ENCODE measurements at places on chromosomes 6 and 20.

DNA sequence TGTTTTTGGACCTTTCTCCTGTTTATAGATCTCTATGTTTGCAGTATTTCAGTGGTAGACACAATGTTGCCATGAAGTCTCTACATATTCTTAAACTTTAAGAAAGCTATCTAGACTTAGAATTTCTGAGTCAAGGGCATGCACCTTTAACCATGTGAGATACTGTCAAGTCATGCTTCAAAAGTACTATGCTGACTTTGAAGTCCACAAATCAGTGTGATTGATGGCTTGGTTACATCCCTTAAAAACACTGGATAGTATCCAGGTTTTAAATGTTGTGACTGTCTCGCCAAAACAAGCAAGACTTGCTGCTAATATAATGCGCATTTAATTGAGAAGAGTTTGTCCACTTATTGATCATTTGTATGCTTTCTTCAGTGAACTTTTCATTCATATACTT is 30.5 kb downstream of the ZNF334 start:
- DNase-seq = no peak

DNA sequence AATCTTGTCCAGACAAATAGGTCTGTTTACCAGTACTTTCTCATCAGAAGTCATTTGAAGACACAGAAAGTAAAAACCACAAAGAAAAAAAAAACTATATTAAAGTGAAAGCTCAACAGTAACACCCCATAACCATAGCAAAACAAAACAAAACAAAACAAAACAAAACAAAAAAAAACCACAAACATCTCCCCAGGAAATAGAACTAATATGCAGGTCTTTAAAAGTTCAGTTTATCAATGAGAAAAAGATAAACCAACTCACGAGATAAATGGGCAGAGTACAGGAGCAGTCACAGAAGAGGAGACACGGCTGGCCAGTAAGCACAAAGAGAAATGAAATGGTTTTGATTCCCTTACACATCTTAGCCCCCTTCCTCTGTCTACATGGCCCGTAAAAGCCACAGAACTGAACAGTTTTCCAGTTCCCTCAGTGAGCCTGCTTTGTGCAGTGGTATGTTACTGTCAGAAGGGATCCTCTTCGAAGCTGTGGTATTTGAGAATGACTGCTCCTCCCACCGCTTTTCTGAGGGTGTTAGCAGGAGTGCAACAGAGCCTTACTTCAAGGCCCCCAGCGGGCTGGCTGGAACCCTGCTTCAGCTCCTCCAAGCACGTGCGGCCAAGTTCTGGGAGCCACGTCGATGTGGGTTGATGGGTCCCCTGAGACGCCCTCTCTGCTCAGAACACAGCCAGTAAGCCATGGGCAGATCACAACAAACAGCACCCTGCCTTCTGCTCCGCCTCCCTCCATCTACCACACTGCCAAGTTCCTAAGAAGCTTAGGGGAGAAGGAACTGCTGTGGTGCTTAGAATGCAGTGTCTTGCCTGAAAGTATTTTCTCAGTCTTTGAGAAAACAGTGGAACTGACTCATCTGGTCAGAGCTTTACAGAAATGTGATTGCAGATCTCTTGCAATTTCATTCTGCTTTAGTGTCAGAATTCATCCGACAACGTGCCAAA is 14.0 kb downstream of the UST start:
- DNase-seq = peak; percentile 98

- DNase-seq = no peak
Observed at GRCh38 chr6:79810871-79811270, 136.5 kb downstream of the ELOVL4 start.

- no peak for DNase-seq
Observed at GRCh38 chr6:91718198-91718597, 1131.3 kb upstream of the MAP3K7 start.

GRCh38 chr6:15948930-15949900 is 179.7 kb upstream of the MYLIP start:
- no peak for DNase-seq

- DNase-seq = no peak
Observed at GRCh38 chr6:154012852-154013251, 26.2 kb upstream of the OPRM1 start.

- peak; percentile 75 for DNase-seq
Observed at GRCh38 chr6:14559746-14560536, 442.4 kb downstream of the CD83 start.

DNA sequence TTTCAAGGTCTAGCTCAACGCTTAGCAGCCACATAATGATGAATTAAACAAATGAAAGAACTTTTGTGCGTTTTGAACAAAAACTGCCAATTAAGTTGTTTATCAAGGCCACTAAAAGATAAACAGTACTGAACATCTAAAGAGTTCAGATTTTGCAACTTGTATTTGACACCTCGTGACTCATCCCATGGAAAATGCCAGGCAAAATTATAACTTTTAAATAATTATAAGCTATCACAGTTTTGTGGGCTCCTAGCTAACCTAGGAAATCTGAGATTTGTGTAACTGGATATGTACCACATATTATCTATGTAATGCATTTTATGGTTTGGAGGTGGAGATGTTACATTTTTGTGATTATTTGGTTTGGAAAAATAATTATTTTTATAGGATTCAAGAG is 9.6 kb upstream of the BAG2 start:
- no peak for DNase-seq

GRCh38 chr20:52279706-52280105 is 88.1 kb upstream of the ZFP64 start:
- peak; percentile 66 for DNase-seq

DNA sequence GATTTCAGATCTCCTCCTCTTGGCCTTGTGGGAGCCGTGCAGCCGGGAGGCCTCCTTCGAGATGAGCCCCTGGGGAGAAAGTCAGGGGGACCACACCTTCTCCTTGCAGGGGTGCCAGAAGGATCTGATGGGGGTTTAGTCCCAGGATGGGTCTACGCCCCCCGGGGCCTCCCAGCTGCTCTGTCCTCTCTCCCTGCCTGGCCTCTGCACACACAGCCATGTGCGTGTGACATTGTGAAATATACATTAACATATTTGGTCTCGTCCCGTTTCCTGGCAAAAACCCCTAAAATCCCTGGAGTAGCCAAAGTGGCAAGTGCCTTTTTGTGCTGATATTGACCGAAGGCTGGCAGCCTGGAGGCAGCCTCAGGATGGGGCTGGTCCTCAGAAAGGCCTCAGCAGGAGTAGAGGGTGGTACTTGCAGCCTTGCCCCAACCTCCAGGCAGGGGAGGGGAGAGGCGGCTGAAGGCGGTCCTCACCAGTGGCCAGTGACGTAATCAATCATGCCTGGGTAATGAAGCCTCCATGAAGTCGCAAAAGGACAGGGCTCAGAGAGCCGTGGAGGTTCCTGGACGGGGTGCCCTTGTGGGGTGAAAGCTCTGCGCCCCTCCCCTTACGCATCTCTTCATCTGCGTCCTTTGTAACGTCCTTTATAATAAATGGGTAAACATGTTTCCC is 5.1 kb upstream of the HELZ2 start:
- no peak for DNase-seq

DNA sequence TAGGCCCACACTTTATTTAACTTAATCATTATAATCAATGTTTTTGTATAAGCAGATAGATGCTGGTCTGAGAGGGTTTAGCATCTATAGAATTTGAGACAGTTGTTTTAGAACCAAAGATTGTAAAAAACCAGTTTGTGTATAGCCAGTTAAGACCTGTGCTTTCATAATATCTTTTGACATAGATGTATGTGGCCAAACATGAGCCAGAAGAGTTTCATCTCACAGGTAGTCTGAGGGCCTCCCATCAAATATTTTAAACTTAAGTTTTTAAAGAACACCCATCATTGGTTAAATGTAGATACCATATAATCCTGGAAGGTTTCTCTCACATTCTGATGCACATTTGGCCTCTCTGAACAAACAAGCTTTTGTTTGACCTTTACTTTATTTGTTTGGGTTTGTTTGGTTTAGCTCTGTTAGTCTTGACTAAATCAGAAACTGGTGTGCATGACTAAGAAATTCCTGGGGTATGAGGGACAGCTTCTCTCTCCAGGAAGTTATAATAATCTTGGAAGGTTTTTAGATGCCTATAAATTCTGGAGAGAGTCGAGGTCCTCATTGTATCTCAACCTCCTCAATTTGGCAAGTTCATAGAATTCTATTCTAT is 58.0 kb upstream of the TMEM200A start:
- DNase-seq = peak; percentile 82

DNA sequence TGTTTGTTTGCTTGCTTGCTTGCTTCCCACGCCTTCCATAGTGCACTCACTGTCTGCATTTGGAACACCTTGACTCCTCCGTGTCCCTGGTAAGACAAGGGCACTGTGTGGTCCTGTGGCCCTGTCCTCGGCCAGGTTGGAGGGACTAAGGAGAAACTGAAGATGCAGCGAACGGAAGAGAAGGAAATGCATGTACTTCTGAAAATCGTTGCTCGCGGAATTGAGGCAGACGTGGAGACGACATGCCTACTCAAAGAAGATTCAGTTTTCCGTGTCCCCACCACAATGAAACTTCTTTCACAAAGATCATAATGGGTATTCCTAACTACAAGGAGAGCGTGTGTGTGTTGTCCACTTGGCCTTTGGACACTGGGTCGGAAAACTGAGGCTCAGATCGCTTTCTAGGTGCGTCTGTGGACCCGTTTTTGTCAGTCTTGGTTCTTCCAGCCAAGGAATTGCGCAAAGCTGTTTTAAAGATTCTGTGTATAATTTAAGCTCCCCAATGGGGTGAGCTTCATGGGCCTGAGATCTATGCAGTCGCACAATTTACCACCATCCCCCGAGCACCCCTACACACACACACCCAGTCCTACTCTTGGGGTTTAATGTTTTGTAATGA is 120.4 kb upstream of the ZNF184 start:
- no peak for DNase-seq

- no peak for DNase-seq
Observed at GRCh38 chr6:35320031-35320410, 22.3 kb upstream of the PPARD start.

GRCh38 chr6:158257781-158258180 is 54.5 kb upstream of the TULP4 start:
- no peak for DNase-seq

DNA sequence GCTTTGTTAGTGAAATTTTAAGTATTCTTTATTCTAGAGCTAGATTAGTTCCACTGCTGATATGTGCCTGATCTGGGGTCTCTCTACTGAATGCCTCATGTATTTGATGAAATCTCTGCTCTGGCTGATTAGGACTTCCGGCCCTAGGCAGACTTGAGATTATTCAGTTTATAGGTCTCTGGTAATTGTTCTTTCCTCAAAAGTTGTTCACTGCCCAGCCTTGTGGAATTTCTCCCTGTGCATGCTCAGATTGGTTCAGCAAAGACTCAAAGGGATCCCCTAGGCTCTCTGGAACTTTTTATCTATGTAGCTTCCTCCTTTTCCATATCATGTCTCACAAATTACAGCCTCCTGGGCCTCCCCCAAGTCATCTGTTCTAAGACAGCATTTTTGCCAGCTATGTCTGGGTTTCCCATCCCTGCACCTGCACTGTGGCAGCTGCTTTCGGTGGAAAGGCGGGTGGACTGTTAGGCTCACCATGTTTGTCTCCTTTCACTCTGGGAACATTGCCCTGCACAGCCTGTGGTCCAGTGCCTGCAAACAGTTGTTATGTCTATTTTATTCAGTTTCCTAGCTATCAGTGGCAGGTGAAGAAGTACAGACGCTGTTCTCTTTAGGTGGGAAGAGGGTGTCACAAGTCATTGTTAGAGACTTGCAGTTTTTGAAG is 73.7 kb downstream of the RPP40 start:
- DNase-seq = no peak

GRCh38 chr20:37564388-37565133 is 36.9 kb upstream of the BLCAP start:
- peak; percentile 5 for DNase-seq

DNA sequence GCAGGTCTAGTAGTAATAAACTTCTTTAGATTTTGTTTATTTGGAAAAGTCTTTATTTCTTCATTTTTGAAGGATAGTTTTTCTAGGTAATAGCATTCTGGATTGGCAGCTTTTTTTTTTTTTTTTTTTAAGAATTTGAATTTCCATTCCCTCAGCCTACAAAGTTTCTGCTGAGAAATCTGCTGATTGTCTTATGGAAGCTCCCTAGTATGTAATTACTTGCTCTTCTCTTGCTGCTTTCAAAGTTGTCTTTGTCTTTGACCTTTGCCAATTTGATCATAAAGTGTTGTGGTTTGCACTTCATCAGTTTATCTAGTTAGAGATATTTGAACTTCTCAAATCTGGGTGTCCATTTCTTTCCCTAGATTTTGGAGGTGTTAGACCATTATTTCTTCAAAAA is 82.2 kb upstream of the GMDS start:
- no peak for DNase-seq

DNA sequence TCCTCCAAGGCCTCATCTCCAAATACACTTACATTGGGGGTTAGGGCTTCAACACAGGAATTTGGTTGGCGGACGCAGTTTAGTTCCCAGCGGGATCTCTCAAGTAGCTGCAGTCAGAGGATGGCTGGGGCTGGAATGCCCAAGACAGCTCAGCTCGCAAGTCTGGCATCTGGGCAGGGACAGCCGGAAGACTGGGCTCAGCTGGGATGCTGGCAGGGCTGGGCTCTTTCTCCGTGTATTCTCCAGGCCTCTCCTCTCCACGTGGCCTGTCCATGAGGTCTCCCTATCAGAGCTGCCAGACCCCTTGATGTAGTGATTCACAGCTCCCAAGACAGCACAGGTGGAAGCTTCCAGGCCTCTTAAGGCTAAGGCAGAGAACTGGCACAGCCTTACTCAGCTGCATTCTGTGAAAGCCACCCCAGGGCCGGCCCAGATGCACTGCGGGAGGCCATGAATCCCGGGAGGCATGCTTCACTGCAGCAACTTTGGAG is 5.0 kb downstream of the FGD2 start:
- DNase-seq = no peak

DNA sequence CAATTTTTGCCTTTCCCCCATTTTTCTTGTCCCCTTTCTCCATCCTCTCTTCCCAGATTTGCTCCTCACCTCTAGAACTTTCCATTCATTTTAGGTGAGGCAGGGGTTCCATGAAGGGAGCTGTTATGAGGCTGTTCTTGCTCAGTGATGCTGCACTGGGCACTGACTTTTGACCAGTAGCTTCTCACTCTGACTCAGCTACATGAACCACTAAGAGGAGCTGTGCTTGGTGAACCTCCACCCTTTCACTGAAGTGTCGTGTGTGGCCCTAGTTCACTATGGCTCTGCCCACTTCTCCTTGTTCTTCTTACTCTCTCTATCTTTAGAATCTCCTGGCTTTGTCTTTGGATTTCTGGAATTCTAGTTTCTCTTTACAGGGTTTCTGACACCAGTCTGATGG is 307.1 kb upstream of the RNF24 start:
- no peak for DNase-seq

GRCh38 chr20:46291401-46291800 is 16.9 kb downstream of the CDH22 start:
- DNase-seq = no peak

DNA sequence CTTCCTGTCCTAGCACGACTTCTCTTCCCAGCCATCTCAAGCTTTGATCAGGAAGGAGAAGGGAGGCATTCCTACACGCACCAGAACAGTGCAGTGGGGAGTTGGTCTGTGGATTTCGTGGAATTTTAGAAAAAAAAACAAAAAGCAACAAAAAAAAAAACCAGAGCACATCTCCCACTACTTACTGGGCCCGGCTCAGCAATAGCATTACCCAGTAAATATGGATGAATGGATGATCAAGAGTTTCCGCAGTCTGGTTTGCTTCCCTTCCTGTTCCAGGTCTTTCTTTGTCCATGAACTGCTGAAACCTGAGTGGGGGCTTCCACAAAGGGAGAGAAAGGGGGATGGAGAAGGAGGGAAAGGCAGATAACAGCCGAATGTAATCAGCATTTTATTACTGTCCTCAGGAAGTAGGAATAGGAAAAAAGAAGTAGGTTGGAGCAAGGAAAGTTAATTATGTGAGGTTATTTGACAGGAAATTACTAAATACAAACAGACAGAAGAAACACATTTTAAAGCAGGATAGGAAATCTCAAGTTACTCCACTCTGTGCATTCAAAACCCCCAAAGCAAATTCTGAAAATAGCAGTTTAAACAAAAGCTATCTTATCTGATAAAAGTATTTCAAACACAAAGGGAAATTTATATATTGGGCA is 349.0 kb downstream of the PRL start:
- DNase-seq = no peak
